ENCODE measurements at places on chromosomes 5 and 9.

- no peak for DNase-seq
These were observed 927.5 kb downstream of the DTWD2 start for GRCh38 chr5:118060833-118061232.

GRCh38 chr9:33129886-33130881, 37.0 kb downstream of the B4GALT1 start:
- DNase-seq, result no peak

GRCh38 chr9:126151686-126152134, 174.9 kb upstream of the MVB12B start:
- no peak for DNase-seq

DNA sequence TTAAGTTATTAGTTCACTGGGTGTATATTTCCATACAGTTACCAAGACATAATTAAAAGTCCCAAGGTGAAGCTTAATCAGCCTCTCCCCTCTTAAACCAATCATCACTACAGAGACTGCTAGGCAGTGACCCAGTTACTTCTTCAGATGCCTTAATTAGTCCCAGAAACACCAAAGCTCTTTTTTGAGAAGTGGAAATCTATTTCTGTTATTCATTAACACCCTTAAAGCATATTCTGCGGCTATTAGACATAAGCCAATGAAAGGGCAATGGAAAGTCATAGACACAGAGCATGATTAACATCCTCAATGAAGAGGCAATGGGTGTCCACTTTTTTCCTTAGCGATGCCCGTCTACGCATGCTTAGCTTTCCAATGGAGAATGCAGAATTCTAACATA, 48.3 kb upstream of the DNAH5 start:
- no peak for DNase-seq

DNA sequence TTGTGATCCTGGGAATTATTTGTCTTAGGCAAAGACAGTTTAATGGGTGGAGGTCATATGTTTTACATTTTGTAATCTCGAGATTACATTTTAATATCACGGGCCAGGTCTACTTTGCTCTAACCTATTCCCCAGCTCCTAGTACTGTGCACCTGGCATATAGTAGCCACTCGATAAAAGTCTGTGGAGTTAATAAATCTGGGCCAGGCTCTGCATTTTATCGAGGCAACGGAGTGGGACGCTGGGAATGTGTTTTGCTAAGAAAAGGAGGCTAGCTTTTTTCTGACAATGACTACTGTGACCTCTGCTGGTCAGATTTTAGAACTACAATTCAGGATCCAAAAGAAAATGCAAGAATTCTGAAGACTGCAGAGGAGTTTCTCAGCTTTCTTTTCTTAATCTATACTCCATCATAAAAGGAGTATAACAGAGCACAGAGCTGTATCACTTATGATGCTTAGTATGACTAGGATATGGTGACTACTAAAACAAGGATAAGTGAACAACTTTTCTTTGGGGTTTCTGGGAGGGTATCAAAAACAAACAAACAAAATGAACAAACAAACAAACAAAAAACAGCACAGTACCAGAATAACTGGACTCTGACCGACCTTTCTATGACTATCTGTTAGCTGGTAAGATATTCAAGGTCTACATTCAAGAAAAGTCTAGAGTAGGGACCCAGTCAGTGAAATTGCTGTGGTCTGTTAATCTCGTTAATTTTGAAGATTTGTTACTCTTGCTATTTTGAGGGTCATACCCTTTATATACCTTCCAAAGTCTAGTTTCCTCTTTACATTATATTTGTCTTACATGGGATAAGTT, 46.1 kb upstream of the CER1 start:
- DNase-seq, result no peak
